ACHN (cell line): ENCODE measurements at places on chromosomes 3 and 15.

GRCh38 chr3:99474776-99475175, 163.6 kb upstream of the COL8A1 start:
- DNase-seq: no peak

GRCh38 chr3:42632146-42632545, 21.4 kb upstream of the ZBTB47 start:
- DNase-seq: peak; percentile 16

DNA sequence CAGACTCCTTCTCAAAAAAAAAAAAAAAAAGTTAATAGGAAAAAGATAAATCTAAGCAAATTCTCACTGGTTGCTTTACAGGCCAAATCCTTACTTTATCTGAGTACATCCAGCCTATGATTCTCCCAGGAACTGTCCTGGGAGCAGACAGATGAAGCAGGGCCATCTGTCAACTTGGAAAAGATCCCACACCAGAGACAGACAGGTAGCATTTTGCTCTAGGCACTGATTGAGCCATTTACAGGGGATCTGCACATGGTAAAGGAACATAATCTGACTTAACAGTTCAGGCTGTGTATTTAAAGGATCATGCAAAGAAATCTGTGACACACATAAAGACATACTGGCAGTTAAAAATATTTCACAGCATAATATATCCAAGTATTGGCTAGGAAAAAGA, 1006.5 kb downstream of the TBL1XR1 start:
- DNase-seq: no peak

DNA sequence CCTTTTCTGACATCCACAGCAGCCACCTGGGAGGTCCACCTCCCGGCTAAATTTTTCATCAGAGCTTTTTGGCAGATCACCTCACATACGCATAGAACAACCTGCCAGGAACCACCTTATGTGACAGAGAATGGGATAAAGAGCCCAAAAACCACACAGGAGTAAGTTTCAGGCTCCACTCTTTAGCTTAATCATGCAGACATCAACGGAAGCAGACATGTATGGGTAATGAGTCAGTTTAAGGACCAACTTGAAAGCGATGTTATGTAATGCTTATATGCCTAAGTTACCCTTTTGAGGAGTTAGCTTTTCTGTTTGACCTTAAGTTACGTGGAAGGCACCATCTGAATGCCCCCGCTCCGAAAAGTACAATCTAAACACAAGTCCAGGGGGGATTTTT, 183.3 kb upstream of the BHLHE40 start:
- no peak for DNase-seq

DNA sequence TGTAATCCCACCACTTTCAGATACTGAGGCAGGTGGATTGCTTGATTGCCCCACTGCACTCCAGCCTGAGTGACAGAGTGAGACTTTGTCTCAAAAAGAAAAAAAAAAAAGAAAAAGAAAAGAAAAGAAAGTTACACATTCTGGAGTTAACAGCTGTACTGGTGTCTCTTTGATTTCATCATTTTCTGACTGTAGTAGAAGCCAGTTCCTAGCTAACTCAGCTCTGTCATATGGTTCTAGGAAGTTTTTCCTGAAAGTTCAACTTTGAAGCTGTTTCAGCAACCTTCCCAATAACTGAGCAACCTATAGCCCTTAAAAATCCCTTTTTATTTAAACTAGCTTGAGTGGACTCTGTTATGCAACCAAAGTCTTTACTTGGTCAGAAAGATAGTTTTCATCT, 104.6 kb upstream of the STRIT1 start:
- DNase-seq: no peak

DNA sequence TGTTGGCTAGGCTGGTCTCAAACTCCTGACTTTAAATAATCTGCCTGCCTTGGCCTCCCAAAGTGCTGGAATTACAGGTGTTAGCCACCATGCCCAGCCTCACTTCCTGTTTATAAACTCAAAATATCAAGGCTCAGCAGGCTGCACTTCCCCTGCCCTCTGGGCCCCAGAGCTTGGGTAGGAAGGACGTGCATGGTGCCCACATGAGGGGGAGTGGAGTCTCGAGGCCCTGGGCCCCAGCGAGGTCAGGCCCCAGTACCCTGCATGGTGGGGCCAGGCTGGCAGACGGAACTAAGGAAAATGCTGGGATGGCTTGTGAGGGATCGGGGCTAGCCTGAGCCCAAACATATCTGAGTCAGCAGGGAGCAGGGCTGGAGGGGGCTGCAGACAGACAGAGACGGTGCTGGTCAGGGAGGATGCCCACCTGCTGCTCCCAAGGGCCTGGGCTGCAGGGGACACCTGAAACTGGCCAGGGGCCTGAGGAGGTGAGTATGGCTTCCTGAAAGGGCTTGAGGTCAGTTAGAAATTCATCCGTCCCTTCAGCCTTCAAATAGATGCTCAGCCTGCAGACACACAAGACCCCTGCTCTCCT, 5.1 kb downstream of the SPTBN5 start:
- DNase-seq: no peak

GRCh38 chr15:69463182-69463756, 10.7 kb downstream of the RPLP1 start:
- DNase-seq: peak; percentile 28

DNA sequence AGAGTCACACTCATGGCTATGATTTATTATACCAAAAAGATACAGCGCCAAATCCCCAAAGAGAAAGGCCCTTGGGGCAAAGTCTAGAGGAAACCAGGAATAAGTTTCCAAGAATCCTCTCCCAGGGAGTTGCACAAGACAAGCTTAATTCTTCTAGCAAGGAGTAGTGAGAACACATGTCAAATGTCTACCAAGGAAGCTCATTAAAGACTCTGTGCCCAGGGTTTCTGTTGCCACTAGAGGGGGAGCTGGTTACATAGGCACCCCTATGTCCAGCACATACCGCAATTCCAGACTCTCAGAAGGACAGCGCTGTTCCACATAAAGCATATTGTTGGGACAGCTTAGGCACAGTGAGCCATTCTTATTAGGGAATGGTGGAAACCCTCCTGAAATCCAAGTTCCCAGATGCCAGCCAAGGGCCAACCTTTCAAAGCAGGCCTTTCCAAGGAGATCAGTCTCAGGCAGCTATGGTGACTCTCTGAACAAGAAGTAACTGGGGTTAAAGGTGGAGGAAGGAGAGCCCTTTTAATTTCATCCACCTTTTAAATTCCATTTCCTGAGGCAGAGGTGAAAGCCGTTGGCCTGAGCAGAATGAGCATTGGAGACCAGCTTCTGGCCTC, 194.2 kb downstream of the UACA start:
- DNase-seq: peak; percentile 60

DNA sequence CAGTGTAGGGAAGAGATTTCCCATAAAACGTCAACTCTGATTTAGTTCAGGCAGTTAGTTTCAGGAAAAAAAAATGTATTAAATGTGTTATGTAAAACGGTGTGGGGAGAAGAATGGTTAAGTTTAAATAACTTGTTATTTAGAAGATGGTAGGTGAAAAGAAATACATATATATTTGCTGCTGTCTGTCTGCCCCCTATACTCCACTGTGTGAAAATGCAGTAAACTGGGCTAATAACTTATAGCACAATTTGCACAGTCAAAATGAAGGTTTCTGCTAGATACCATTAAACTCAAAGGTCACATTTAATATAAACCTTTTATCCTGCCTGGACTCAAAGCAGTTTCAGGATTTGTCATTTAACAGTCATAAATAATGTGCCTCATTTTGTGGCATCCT, 515.0 kb downstream of the FGF12 start:
- no peak for DNase-seq

DNA sequence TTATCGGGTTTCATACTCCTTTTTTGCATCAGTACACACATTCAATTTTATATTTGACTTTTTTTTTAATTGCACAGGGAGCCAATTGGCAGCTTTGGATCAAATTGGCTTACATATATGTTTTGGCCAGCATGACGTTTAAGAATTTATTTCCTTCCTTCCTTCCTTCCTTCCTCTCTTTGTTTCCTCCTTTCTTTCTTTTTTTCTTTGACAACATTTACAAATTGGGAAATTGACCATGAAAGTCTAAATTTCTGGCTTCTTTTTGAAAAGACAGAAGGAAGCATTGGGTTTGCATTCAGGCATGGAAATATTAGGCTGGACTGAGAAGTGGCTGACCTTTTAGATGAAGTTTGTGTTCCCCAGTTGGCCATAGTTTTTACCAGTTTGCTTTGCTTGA, 103.4 kb upstream of the IGSF10 start:
- DNase-seq: no peak

DNA sequence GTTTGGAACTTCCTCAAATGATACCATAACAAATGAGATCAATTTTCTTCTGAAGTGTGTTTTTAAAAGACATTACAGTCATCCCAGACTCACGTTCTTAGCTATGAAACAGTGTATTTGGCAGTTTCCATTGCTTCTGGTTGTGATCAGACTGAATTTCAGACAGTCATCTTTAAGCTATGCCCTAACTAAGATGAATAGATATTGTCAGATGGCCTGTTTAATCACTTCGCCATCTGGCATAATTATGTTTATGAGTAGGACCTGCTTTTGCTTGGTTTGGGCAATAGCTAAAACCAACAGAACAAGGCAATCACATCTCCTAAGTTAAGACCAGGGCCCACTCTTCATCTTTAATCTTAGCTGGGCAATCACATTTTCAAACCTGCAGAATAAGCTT, 313.1 kb downstream of the SV2B start:
- no peak for DNase-seq

- no peak for DNase-seq
Observed at GRCh38 chr15:74431645-74432044, 2.1 kb downstream of the SEMA7A start.
